ENCODE measurements at places on chromosomes 13 and 19.

DNA sequence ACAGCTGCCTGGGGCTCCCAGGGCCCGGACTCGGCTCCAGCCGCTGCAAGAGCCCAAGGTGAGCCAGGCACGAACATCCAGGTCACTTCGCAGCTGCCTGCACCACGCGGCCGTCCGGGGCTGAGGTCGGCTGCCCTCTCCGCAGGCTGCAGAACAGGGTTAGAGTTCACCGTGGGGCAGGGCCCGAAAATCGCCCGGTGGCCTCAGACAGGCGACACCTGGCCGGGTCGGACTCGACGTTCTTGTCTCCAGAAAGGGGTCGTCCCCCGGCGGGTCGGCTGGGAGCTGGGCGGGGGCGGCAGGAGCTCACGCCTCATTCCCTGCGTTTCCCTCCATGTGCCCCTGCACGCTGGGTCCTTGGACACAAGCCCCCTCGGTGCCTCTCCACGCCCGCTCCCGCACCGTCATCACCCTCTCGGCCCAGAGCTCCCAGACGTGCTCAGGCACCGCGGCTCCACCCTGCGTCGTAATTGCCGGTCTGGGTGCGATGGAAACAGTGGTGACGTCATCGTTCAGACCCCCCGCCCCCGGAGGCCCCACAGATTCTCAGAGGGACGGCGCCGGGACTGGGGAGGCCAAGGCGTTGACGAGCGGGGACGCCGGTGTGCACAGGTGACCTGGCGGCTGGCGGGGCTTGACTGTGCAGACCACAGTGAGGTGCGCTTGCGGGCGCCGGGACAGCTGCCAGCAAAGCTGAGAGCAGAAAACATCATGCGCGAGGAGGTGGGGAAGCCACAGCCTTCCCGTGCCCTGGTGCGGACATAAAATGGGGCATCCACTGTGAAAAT, 4.0 kb upstream of the GRIN3B start:
- no peak for DNase-seq

GRCh38 chr19:44499559-44499958, 763 bp downstream of the ZNF180 start:
- DNase-seq: no peak

DNA sequence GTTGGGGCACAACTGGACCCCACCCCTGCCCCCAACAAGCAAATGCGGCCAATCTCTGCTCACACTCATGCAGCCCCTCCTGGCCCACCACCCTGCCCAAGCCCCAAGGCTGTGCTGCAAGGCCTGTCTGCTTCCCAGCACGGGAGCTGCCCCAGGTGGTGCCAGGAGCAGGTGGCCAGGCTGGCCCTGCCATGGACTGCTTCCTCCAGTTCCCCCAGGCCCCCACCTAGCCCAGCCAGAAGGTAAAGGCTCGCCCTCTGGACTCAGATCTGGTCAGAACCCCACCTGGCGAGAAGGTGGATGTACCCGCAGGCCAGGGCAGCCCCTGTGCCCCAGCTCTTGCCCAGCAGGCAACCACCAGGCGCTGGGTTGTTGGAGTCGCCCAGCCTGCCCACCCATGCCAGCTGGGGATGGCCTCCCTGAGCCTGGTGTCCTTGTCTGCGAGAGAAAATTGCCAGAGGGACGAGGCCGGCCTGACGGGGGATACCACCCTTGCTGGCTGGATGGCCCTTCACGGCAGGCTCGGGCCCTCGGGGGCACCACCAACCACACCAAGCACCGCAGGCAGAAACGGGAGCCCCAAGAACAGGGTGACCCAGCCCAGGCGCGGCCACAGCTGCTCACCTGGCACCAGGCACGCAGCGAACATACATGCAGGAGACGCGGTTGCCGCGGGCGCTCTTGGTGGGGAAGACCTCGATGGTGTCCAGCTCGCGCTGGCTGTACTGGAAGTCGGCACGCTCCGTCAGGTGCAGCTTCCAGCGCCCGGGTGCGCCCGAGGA, 4.5 kb downstream of the ABHD17A start:
- DNase-seq: no peak

- no peak for DNase-seq
Measured at GRCh38 chr19:58544591-58545285, 874 bp downstream of the TRIM28 start.

- peak; percentile 88 for DNase-seq
Measured at GRCh38 chr19:17560205-17560595, 4.8 kb downstream of the COLGALT1 start.

DNA sequence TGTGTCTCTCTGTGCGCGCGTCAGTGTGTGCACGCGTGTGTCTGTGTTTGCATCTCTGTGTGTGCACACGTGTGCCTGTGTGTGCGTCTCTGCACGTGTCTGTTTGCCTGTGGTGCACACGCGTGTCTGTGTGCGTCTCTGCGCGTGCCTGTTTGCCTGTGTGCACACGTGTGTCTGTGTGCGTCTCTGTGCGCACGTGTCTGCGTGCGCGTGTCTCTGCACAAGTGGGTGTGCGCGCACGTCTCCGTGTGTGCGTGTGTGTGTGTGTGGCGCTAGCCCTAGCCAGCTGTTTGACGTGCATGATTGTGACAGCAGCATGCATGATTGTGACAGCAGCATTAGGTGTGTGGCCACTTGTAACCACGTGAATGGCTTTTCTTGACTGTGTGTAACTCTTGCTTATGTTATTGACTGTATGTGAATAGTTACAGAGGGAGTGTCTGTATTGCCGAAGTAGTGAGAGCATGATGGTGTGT, 31.1 kb downstream of the ZNF146 start:
- no peak for DNase-seq

- DNase-seq: no peak
Measured at GRCh38 chr13:100506154-100506553, 82.4 kb downstream of the GGACT start.

- no peak for DNase-seq
Measured at GRCh38 chr13:35732565-35732964, 256.1 kb upstream of the MAB21L1 start.

DNA sequence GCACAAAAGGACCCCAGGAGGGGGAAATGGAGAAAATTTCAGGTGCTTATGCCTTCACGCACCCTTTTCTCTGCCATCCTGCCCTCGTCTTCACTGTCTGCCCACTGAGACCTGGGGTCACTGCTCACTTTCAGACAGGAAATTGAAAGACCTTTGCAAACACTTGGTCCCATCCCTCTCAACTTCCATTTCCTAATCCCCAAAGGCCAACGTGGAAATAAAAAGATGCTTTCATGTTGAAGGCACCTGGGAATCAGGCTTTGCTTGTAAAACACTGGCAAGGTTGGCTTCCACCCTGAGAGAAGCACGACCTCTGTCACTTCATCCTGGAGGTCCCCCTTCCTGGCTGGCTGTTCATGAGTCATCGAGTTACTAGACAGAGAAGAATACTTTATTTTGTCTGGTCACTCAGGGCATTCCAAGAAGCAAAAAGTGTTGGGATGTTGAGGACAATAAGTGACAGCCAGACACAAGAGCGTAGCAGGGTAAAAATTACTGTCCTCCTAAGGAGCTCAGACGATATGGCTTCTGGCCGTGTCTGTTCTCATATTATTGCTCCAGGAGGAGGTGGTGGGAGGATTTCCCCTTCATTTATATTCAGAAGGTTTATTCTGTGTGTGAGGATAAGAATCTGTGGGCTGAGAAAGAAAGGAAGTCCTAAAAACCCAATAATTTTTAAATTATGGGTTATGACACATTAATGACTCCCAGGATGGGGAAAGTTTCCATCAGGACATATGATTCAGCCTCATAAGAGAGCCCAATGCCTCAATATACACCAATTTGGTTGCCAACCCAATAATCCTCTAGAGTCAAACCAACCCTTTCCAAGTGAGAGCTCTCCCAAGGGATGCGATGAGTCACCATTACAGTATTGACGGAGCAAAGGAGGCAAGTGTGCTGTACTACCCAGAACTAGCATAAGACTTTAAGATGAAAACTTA, 409.0 kb downstream of the COG6 start:
- no peak for DNase-seq

DNA sequence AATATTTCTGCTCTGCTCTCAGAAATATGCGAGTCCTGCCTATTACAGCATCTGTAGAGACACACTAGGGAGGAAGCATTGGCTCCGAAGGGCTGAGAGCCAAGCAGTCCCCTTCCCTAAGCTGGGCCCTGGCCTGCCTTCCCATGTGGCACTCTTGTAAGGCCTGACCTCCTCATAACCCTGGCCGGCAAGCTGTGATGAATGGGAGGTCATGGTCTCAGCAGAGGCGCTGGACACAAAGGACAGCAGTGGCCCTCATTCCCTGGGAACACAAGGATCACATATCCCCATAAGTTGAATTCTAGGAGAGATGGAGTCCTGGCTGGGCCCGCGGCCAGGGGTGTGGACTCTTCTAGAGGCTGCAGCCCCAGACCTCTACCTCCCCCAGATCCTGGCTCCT, 483.3 kb downstream of the ZNF536 start:
- DNase-seq: no peak

DNA sequence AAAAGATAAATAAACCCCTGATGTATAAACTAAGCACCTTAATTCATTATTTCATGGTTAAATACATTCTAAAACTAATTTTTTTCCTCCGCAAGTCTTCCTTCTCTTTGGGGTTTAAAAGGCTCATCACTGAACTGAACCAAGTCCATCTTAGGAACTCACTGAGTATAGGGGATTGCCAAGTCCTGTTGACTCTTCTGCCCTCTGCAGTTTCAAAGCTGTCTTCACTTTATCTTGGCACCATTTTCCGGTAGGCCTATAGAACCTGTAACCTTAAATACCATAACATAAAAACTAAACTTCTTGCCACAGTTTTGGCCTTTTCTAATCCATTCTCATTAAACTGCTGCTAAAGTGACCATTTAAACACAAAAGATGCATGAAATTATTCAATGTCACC, 66.5 kb upstream of the USPL1 start:
- no peak for DNase-seq

GRCh38 chr13:71634182-71634581, 232.8 kb downstream of the DACH1 start:
- no peak for DNase-seq

GRCh38 chr13:60562096-60562780, 165.2 kb downstream of the TDRD3 start:
- DNase-seq: no peak

DNA sequence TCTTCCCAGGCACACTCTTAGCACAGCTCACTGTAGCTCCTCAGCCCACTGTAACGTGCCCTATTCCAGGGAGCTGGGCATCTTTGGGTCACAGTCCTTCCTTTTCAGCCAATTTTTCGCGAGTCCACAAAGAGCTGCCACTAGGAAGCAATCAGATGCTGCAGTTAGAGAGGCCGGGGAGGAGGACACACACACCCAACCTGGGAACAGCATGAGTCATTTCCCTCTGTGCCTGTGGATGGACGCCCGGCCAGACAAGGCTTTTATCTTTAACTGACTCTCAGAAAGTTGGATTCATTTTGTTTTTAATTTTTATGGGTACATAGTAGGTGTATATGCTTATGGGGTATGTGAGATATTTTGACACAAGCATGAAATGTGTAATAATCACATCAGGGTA, 918.6 kb downstream of the UQCRFS1 start:
- no peak for DNase-seq

DNA sequence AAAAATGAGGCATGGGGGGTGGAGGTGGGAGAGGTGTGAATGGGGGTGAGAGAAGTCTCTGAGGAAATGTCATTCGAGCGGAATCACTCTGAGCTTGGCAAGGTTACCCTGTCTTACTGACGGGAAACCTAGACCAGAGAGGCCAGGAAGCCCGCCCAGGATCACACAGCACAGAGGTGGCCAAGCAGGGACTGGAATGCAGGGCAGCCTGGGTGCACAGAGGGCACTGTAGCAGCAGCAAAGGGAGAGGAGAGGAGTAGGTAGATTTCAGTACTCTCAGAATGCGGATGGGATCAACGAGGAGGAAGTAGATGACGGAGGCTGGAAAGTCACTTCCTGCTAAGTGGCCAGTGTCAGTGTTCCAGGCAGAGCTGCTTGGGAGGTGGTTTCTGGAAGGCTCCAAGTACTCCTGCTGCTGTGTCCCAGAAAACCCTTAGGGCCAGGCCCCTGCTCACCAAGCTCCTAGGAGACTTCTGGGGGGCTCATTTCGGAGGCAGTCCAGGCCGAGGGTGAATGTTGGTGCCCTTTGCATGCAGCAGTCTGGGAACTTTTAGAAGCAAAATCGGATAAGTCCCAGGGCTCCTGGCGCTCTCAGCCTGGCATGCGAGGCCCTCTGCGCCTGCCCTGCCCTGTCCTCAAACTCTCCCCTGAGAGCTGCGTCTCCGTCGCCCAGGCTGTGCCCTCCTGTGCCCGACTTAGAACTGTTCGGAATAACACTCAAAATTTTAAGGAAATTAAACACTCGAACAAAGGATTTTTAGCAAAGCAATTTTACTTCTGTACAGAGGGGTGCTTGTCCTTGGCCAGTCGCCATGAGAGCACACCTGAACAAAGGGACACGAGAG, 33.5 kb downstream of the DNM2 start:
- no peak for DNase-seq

GRCh38 chr13:42548731-42549551, 25.0 kb upstream of the TNFSF11 start:
- no peak for DNase-seq

DNA sequence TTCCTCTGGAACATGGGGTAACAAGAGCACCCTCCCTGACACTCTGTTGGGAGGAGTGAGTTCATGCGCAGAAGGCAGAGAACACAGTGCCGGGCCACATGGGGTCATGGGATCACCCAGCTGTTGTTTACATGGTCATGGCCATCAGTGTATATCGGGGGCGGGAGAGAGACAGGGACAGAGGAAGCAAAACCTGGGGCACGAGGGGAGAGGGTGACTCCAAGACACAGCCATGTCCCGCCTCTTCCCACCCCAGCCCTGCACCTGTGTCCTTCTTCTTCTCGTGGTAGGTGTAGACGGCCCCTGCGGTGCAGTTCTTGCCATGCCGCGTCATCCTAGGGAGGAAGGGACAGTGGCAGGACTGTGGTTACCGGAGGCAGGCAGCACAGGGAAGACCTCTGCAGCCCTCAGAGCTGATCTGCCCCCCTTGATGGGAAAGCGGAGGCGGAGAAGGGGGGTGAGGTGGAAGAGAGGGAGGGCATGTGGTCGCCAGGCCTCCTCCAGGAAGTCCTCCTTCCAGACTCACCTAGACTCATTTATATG, 19.9 kb downstream of the NOSIP start:
- no peak for DNase-seq

DNA sequence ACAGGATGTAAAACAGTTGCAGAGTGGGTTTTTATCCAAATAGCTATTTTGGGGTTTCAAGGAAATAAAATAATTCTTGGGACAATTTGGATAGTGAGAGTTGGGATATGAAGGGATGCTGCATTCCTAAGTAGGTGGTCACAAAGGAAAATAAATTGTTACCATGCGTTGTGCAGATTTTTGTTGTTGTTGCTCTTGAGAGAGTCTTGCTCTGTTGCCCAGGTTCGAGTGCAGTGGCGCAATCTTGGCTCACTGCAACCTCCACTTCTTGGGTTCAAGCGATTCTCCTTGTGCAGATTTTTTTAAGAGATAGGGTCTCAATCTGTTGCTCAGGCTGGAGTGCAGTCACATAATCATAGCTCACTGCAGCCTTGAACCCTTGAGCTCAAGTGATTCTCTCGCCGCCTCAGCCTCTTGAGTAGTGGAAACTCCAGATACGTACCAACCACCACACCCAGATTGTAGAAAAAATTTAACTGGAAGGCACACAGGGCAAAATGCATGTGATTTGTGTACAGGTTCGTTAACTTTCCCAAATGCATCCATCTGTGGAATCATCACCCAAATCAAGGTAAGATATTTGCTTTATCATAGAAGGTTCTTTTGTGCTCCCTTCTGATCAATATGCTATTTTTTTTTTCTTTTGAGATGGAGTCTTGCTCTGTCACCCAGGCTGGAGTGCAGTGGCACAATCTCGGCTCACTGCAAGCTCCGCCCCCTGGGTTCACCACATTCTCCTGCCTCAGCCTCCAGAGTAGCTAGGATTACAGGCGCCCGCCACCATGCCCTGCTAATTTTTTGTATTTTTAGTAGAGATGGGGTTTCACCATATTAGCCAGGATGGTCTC, 16.0 kb downstream of the SLC1A5 start:
- DNase-seq: no peak

All from non-pigmented ciliary epithelial cell (primary cell).